Fibroblast of skin of right quadriceps (primary cell): ENCODE measurements at places on chromosomes 2 and 18.

- DNase-seq: peak; percentile 51
Observed at GRCh38 chr2:45860136-45861121, 209.0 kb downstream of the PRKCE start.

GRCh38 chr2:13696601-13697000 is 935.9 kb upstream of the LRATD1 start:
- no peak for DNase-seq

DNA sequence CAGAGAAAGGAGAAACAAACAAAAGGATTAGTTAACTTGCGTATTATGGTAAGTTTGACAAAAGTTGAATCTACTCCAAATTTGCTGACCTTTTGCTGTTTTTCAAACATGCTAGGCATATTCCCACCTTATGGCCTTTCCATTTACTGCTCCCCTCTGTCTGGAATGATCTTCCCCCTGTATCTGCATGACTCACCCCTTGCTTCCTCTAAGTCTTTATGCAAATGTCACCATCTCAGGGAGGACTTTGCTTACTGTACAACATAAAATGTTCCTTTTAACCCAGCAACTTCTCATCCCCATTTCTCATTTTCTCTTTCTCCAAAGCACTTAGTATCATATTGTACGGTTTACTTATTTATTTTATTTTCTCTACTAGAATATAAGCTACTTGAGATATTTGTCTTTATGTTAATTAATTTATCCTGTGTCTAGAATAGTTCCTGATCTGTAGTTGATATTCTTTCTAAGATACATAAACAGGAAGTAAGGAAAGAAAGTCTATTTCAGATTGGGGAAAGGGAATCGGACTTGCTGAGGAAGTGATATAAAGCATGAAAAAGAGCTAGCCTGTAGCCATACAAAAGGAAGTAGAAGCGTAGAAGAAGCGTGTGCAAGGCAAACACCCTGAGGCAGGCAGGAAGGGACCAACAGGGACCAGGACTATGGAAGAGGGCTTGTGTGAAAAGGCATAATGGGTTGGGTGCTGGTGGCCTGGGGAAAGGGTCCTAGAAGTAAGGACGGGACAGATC is 144.9 kb upstream of the ERBB4 start:
- DNase-seq: peak; percentile 1

DNA sequence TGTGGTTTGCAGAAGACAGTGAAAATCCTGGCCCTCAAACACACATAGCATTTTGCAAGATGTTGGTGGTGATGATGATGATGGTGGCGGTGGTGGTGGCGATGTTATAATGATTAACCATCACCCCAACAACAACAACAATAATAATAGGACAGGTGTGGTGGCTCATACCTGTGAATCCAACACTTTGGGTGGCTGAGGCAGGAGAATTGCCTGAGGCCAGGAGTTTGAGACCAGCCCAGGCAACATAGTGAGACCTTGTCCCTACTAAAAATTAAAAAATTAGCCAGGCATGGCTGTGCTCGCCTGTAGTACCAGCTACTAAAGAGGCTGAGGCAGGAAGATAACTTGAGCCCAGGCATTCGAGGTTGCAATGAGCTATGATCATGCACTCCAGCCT is 3.8 kb downstream of the VIT start:
- no peak for DNase-seq

DNA sequence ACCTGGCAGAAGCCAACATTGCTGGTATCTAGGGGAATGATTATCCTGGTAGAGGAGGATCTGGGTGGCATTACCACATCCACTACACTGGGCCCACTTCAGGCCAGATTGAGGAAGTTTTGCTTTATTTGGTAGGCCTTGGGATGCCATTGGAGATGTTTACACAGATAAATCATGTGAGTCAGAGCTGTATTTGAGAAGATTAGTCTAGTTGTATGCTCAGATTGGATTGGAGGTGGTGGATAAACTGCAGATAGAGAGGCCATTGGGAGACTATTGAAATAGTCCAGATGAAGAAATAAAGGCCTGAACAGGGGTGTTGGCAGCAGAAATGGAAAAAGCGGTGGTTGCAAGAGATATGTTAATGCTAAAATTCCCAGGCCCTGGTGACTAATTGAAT is 81.5 kb downstream of the EFEMP1 start:
- DNase-seq: peak; percentile 64

DNA sequence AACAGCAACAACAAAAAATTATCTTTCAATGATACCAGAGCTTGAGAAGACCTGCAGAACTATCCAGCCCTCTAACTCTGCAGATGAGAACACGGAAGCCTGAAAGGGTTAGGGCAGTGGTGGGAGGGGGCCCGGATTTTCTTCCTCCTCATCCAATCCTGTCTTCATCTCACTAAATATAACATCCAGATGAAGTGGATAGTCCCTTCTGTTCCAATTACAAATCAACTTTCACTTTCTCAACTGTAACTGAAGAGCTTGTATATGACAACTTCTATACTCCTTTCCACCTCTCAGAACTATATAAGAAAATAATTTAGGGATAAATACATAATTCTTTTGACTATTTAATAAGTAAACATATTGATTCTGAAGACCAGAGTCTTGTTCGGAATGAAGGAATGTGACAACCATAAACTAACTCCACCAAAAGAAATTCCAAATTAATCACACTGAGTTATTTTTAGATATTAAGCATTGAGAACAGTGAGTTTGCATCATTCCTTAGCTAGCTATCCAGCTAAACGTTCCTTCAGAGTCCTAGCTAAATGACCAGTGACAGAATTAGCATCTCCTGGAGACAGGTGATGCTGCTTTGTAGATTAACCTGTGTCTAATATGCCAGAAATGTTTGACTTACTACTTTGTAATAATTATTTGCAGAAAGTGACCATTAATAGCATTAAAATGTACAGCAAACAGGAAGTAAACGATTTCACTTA is 32.7 kb downstream of the SFT2D3 start:
- peak; percentile 39 for DNase-seq

GRCh38 chr2:15198051-15198450 is 363.1 kb downstream of the NBAS start:
- no peak for DNase-seq

DNA sequence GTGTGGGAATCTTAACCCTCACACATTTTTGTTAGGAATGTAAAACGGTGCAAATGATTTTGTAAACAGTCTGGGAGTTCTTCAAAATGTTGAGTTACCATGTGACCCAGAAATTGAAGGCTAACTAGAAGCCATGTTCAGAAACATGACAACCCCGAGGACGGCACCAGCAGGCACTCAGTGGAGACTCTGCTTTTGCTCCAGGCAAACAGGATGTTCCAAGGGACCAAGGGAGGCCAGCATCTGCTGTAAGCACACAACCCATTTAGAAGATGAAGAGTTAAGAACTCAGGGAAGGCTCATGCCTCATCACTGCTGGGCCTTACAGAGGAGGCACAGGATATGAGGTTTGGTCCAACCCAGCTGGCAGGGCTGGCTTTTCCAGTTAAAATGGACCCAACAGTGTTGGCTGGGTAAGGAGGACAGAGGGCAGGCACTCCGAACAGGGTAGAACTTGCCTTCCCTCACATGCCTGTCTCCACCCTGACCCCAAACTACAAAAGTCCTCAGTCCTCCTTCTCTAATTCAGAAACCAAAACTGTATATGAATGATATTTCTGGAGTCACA is 23.6 kb downstream of the PARD6G start:
- DNase-seq: no peak

DNA sequence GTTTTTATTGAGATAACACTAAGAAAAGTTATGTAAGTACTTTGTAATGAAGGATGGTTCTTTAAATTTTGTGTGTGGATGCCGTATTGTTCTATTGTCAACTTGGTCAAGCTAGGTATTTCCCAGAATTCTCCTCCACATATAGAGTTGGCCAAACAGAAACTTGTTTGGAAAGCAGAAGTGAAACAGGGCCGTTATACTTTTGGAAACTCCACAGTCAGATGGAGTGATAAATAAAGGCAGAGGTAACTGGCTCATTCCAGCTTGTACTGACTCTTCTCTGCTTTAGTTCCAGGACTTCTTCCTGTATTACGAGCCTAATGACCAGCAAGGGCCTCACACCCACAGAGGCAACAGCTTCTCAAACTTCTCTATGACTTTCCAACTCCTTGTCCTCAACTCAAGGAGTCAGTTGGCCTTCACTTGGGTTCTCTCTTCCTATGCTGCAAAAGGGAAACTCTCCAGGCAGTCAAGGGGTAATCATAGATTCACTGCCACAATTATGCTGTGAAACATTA is 16.4 kb upstream of the STARD7 start:
- DNase-seq: no peak

DNA sequence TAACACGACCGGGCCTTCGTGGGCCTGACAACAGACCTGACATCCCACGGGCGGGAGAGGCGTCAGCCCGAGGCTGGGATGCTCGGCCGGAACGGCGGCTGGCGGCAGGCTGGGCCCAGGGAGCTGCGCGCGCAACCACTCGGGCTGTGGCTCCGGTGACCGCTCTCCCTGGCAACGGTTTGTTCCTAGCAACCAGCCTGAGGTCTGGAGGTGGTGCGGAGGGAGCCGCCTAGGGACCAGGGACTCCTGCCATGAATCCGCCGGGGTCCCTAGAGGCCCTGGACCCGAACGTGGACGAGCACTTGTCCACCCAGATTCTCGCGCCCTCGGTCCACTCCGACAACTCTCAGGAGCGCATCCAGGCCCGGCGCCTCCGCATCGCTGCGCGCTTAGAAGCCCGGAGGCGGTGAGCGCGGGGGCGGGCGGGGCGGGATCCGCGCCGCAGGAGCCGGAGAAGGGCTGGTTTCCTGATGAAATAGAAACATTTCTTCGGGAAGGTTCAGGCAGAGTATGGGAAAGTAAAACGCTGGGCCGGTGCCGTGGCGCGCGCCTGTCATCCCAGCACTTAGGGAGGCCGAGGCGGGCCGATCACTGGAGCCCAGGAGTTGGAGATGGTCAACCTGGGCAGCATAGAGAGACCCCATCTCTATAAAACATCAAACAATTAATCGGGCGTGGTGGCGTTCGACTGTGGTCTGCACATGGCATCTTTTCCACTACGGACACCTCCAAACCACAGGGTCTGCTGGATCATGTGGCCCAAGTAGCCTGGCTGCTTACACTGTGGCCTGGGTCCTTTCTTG is at the start of gene DRC1:
DRC1 (plus strand) TSS at position 182 of the 803 bp plus-strand sequence; CDS start at position 252, 70 bp downstream.
- peak; percentile 74 for DNase-seq

- DNase-seq: no peak
Observed at GRCh38 chr2:237715459-237715947, 83.1 kb upstream of the RBM44 start.

DNA sequence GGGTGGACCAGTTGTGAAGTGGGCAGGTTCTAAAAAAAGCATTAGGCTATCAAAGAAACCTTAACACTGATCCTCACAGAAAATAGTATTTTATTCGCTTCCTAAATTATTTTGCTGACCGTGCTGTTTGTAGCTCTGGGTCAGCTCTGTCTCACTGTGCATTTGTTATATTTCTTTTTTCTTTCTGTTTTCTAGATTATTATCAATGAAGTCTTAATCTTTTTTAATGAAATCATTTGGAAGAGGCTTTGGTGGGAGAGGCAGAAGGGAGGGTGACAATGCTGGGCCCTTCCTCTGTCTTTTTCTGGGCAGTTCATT is 213.6 kb downstream of the PTGR3 start:
- DNase-seq: no peak

DNA sequence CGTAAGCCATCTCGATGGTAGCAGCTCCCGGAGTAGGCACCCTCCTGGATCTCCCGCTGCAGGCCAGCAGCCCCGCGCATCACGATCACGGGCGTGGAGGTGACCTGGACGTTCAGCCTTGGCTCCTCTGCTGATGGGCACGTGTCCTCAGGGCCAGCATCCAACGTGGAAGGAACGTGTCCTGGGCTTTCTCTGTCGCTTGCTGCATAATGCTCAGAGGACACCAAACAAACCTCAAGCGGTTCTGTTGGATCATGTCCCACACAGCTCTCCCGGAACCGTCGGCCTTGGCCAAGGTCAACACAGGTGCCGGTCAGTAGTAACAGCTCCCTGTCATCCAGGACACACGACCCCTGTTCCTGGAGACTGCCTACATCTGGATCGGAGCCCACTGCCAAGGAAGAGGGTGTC is 23.1 kb downstream of the PASK start:
- no peak for DNase-seq

- DNase-seq: no peak
Observed at GRCh38 chr18:63579616-63580015, 7.5 kb upstream of the SERPINB13 start.

DNA sequence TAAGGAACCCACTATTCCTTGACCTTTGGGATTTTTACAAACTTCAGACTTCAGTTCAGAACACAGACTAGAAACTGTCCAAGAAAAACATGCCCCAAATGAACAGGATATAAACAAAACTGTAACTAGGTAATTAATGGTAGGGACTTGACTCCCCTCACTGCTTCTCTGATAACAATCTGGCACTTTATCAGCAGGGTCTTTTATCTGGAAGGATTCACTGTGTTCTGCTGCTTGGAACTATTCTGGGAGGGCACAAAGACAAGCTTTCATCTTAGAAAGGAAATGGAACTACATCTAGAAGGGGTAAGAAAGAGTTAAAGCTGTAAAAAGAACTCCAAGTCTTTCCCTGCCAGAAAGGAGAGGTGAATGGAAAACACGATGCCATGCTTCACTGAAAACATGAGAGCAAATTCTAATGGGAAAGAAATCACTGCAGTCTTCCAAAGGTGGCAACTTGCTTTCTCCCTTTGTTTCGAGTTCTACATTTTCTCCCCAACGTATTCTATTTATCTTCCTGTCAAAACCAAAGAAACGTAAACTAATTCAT is 181.2 kb downstream of the THADA start:
- no peak for DNase-seq

DNA sequence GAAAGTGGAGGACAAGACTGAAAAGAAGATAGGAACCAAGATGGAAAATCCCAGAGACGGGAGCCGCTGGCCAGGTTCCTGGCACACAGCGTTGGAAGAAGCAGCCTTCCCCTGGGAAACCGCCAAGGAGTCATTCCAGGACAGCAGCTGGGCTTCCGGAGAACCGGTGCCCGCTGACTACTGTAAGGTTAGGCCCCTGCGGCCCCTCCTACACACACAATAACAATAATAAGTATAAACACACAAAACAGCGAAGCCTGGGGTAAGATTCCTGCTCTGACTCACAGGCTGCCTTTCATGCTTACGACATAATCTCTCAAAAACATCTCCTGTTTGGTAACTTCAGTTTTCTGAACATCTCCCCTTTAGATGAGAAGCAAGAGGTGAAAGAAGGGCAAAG is 28.1 kb upstream of the MYCN start:
- no peak for DNase-seq

GRCh38 chr2:226575928-226576327 is 223.7 kb downstream of the IRS1 start:
- DNase-seq: no peak
